ENCODE measurements at places on chromosomes 12 and 14.

- peaks cover 60% of the 10 kb centered on the region for H3K4me1 ChIP-seq
- H3K36me3 ChIP-seq: no peaks in the 10 kb centered on the region
- no peaks in the 10 kb centered on the region for H3K27me3 ChIP-seq
- DNase-seq: no peak
- H3K4me3 ChIP-seq: peak overlapping the region; percentile 63
These were observed 49.3 kb downstream of the RAB35 start for GRCh38 chr12:120067084-120067869.

DNA sequence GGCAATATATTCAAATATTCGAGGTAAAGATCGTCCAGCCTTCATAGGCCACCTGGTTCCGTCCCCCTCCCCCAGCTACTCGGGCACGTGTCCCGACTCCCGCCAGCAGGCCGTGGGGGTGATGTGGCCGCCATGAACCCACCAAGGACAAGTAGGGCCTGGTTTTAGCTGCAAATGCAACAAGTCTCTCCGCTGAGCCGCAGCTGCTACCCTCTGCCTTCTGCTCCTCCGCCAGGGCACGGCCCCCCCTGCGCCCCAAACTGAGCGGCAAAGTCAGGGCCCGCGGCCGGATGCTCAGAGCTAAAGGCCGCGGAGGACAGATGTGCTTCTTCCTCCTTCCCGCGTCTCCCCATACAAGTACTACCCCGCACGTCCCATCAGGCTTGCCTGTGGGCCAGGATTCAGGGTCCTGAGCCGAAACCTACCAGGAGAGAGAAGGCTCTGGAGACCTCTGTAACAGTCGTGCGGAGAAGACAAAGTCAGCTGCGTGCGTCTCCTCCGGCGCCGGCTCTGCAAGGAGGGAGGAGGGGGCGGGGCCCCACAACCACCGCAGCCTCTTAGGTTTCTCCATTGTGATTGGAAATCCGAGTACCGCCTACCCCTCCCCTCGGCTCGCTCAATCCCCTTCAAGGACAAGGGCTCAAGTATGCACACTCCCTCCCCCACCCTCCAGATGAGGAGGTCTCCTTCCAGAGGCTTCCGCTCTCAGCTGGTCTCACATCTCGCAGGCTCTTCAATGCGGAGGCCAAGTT, at the start of gene LDHB:
Gene LDHB, minus strand, starts transcription at position 517 of the 752 bp plus-strand sequence. CDS start 3,171 bp downstream, outside the sequence.
- H3K4me3 ChIP-seq: peak within 1 kb of the TSS; percentile 99
- H3K4me1 ChIP-seq: peaks cover 21% of the 10 kb centered on the region
- peak within 1 kb of the TSS; percentile 99 for H3K27ac ChIP-seq
- H3K27me3 ChIP-seq: peaks cover 26% of the 10 kb centered on the region
- H3K36me3 ChIP-seq: peaks cover 6% of the 10 kb centered on the region

GRCh38 chr14:31071151-31071550, 45.0 kb upstream of the STRN3 start:
- no peak for DNase-seq
- no peaks in the 10 kb centered on the region for H3K27me3 ChIP-seq
- peaks cover 18% of the 10 kb centered on the region for H3K36me3 ChIP-seq
- H3K4me3 ChIP-seq: no peak overlapping the region

DNA sequence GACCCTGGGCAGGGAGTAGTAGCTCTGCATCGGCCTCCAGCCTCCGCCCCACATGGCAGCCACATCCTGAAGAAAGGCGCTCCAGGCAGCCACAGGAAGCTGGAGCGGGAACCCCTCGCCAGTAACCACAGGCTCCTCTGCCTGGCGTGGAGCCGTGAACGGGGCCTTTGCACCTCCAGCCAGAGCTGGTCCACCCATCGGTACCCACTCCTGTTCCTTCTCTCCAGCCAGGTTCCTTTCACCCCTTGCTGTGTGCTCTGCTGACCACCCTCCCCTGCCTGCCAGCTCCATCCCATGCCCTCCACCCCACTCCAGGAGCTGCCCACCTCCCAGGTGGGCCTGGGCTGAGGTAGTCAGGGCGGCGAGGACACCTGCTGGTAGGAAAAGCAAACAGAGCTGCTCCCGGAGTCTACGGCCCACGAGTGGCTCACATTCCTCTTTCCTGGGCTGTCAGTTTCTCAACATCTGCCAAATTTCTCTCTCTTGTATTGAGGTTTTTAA, 2.7 kb downstream of the TGFB3 start:
- H3K27ac ChIP-seq: peak overlapping the region; percentile 83
- DNase-seq: peak; percentile 65
- no peaks in the 10 kb centered on the region for H3K27me3 ChIP-seq
- peaks cover 58% of the 10 kb centered on the region for H3K4me1 ChIP-seq
- peaks cover 5% of the 10 kb centered on the region for H3K36me3 ChIP-seq
- H3K4me3 ChIP-seq: peak overlapping the region; percentile 72

GRCh38 chr12:94191811-94192210, 43.4 kb downstream of the PLXNC1 start:
- H3K27ac ChIP-seq: no peak overlapping the region
- no peak for DNase-seq
- peaks cover 1% of the 10 kb centered on the region for H3K36me3 ChIP-seq
- H3K27me3 ChIP-seq: no peaks in the 10 kb centered on the region
- H3K4me3 ChIP-seq: no peak overlapping the region
- no peaks in the 10 kb centered on the region for H3K4me1 ChIP-seq

GRCh38 chr12:67765776-67766766, 117.5 kb downstream of the DYRK2 start:
- H3K36me3 ChIP-seq: no peaks in the 10 kb centered on the region
- H3K4me3 ChIP-seq: no peak overlapping the region
- no peaks in the 10 kb centered on the region for H3K27me3 ChIP-seq
- no peak for DNase-seq
- H3K4me1 ChIP-seq: peaks cover 10% of the 10 kb centered on the region
- H3K27ac ChIP-seq: no peak overlapping the region

GRCh38 chr12:5343711-5344110, 88.2 kb upstream of the NTF3 start:
- no peak overlapping the region for H3K4me3 ChIP-seq
- DNase-seq: no peak
- no peaks in the 10 kb centered on the region for H3K4me1 ChIP-seq
- H3K27ac ChIP-seq: no peak overlapping the region
- H3K36me3 ChIP-seq: no peaks in the 10 kb centered on the region
- H3K27me3 ChIP-seq: peaks cover 4% of the 10 kb centered on the region

GRCh38 chr14:65940056-65940735, 527.7 kb downstream of the FUT8 start:
- peaks cover 10% of the 10 kb centered on the region for H3K4me1 ChIP-seq
- no peak overlapping the region for H3K4me3 ChIP-seq
- H3K36me3 ChIP-seq: no peaks in the 10 kb centered on the region
- H3K27ac ChIP-seq: no peak overlapping the region

- H3K4me3 ChIP-seq: no peak overlapping the region
- H3K36me3 ChIP-seq: no peaks in the 10 kb centered on the region
- no peaks in the 10 kb centered on the region for H3K27me3 ChIP-seq
- no peak overlapping the region for H3K27ac ChIP-seq
- peaks cover 14% of the 10 kb centered on the region for H3K4me1 ChIP-seq
These were observed 154.9 kb downstream of the C12orf75 start for GRCh38 chr12:105485321-105485910.

DNA sequence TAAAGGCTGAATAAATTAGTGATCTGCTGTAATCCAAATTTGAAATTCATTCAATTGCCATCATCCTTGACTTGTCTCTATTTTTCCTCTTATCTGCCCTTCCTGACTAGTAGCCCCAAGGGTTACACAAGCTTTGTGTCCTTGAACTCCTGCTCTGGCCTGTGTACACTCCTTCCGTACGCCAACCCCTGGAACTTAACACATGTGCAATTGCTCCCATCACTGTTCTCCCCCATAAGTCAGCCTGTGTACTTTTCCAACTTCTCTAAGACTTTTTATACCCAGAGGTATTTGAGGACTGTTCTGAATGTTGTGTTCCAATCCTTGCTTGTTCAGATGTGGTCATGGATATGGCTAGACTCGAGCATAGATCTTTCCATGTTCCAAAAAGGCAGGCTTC, 171.1 kb upstream of the G2E3 start:
- peaks cover 3% of the 10 kb centered on the region for H3K4me1 ChIP-seq
- H3K27me3 ChIP-seq: peaks cover 33% of the 10 kb centered on the region
- H3K36me3 ChIP-seq: no peaks in the 10 kb centered on the region
- no peak for DNase-seq

- DNase-seq: no peak
- peaks cover 60% of the 10 kb centered on the region for H3K4me1 ChIP-seq
- H3K27me3 ChIP-seq: no peaks in the 10 kb centered on the region
- H3K36me3 ChIP-seq: no peaks in the 10 kb centered on the region
- H3K4me3 ChIP-seq: peak overlapping the region; percentile 86
- peak overlapping the region; percentile 92 for H3K27ac ChIP-seq
These were observed 2.2 kb downstream of the PAWR start for GRCh38 chr12:79688376-79689060.

GRCh38 chr14:73058922-73059673, 764 bp downstream of the RBM25 start:
- no peak overlapping the region for H3K27ac ChIP-seq
- H3K27me3 ChIP-seq: no peaks in the 10 kb centered on the region
- peaks cover 2% of the 10 kb centered on the region for H3K36me3 ChIP-seq

- no peak for DNase-seq
- no peaks in the 10 kb centered on the region for H3K27me3 ChIP-seq
- H3K36me3 ChIP-seq: no peaks in the 10 kb centered on the region
- no peak overlapping the region for H3K27ac ChIP-seq
These were observed 851.8 kb downstream of the TMTC2 start for GRCh38 chr12:83538361-83538965.

DNA sequence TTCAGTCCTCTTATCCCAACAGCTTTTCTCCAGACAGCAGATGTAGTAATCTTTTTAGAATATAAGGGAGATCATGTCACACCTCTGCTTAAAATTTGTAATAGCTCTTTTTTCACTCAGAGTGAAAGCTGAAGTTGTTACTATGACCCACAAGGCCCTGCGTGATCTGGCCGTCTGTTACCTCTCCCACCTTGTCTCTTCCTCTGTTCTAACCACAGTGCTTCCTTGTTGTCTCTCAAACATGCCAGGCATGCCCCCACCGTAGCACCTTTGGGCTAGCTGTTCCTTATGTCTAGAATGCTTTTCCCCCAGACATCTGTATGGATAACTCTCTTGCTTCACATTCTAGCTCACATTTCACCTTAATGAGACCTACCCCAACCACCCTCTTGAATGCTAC, 6.5 kb downstream of the NECAP1 start:
- no peaks in the 10 kb centered on the region for H3K27me3 ChIP-seq
- H3K4me1 ChIP-seq: peaks cover 9% of the 10 kb centered on the region
- H3K27ac ChIP-seq: no peak overlapping the region

GRCh38 chr12:96473394-96474093, 15.8 kb upstream of the CFAP54 start:
- H3K27ac ChIP-seq: no peak overlapping the region
- peaks cover 2% of the 10 kb centered on the region for H3K36me3 ChIP-seq
- DNase-seq: no peak
- H3K4me1 ChIP-seq: no peaks in the 10 kb centered on the region

DNA sequence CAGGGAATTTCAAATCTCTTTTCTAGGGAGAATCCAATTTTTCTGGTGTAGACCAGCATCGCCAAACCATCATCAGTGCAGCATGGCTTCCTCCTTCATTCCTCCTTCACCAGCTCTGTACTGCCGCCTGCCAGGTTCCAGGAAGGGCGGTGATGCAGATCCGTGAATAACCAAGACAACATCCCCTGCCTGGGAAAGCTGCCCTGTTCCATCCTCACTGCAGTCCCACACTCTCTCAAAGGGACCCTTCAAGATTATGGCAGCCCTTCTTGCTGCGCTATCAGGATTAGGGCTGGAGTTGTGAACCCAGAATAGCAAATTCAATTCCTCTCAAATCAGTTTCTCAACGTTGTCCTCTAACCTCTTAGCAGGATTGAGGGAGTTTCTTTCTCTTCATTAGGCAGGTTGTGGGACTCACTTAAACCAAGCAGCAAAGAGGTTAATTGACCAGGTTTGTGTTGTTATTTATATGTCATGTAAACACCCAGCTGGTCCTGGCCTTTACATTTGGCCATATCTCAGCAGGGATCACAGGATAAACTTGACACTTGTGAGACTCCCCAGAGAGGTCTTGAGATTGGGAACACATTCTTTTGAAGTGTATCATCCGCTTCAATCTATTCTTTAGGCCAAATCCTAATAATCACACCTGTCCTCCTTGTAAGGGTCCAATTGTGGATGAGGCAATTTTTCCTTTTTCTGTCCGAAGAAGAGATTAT, 26.2 kb downstream of the TMEM30B start:
- peaks cover 18% of the 10 kb centered on the region for H3K27me3 ChIP-seq
- H3K4me3 ChIP-seq: no peak overlapping the region
- H3K4me1 ChIP-seq: peaks cover 22% of the 10 kb centered on the region

- DNase-seq: no peak
- H3K27me3 ChIP-seq: no peaks in the 10 kb centered on the region
- H3K36me3 ChIP-seq: peaks cover 28% of the 10 kb centered on the region
- H3K4me1 ChIP-seq: peaks cover 32% of the 10 kb centered on the region
- H3K4me3 ChIP-seq: no peak overlapping the region
These were observed 279.3 kb downstream of the MED13L start for GRCh38 chr12:115998119-115998633.

DNA sequence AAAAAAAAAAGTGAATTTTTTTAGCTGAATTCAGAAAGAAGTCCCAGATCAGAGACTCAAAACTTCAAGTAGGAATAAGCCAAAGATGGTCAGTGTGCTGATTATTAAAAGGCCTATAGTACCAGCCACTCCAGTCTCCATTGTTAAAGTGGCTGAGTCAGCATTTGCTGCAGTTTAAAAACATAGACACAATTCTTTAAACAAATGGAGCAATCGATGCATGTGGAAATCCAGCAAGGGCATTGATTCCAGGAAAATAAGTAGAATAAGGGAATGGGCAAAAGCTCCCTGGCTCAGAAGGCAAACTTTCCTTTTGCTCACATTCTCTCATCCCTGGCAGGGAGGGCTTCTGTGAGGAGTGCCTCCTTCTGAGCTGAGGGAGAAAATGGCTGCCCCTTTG, 317.6 kb downstream of the LRIG3 start:
- no peak overlapping the region for H3K4me3 ChIP-seq
- DNase-seq: no peak
- H3K27ac ChIP-seq: no peak overlapping the region
- no peaks in the 10 kb centered on the region for H3K36me3 ChIP-seq
- H3K27me3 ChIP-seq: no peaks in the 10 kb centered on the region
- peaks cover 6% of the 10 kb centered on the region for H3K4me1 ChIP-seq

- DNase-seq: no peak
- no peak overlapping the region for H3K27ac ChIP-seq
- H3K36me3 ChIP-seq: no peaks in the 10 kb centered on the region
These were observed 8.9 kb downstream of the GPR65 start for GRCh38 chr14:88013750-88014349.

DNA sequence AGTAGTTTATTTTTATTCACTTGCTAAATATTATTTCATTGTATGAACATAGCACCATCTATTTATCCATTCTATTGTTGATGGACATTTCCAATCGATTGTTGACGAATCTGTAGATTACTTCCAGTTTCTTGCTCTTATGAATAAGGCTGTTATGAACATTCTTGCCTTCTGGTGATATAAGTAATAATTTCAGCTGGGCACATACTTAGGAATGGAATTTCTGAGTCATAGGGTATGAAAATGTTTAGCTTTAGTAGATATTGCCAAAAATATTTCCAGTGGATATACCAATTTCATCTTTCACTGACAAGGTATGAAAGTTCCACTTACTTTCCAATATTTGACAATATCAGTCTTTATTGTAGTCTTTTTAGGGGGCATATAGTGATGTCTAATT, 468.5 kb downstream of the ETNK1 start:
- H3K4me1 ChIP-seq: peaks cover 9% of the 10 kb centered on the region
- no peak overlapping the region for H3K27ac ChIP-seq
- DNase-seq: no peak
- no peak overlapping the region for H3K4me3 ChIP-seq

Measured in mesothelial cell of epicardium (in vitro differentiated cells).